Breast epithelium (tissue), 4 donors: ENCODE measurements at places on chromosomes 5 and 9. TPM values are rescaled to one million over a fixed set of nuclear protein-coding genes. Genes with fewer than 3 reads are reported as not detected.

DNA sequence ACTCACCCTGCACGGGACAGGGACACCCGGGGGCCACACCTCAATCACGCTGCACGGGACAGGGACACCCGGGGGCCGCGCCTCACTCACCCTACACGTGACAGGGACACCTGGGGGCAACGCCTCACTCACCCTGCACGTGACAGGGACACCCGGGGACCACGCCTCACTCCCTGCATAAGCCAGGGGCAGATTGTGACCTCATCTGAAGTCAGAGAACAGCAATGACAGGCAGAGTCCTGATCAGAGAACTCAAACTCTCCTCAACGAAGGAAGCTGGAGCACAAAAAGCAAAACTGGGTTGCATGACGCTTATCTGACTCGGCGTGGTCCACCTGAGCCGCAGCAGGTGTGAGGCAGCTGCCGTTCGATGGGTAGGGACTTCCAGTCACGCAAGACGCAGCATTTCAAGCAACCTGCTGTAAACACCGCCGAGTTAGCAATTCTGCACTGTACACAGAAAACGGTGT is 3.2 kb downstream of the TERT start:
- no peak overlapping the region for H3K27ac ChIP-seq
- DNase-seq = peak; percentile 17
- no peaks in the 10 kb centered on the region for H3K36me3 ChIP-seq
- H3K27me3 ChIP-seq = peaks cover 42% of the 10 kb centered on the region
- no peak overlapping the region for H3K4me3 ChIP-seq

DNA sequence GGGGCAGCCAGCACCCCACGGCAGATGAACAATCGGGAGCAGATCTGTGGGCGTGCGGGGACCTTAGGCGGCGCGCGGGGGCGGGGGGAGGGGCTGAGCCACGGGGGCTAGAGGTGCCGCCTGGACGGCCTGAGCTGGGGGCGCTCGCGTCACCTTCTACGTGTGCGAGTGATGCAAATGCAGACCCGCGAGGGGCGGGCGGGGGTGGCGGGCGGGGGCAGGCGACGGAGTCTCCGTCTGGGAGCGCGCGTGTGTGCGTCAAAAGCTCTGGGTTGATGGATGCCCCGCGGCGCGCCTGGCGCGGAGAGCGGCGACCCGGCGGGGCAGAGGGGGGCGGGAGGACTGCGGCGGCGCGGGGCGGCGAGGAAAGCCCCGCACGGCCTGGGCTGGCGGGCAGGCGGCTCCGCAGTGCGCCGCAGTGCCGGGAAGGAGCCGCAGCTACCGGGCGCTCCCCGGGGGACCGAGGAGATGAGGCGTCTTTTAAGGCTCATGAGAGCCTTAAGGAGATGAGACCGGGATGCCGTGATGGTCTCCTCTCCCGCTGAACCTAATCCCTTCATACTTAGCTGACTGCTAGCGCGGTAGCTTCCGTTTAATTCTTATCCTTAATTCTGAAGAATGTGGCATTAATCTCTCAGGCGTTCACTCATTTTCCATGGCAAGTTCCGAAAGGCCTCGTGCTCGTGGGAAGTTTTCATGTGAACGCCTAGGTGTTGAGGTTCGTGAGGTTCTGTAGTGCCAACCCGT is 1.5 kb downstream of the SV2C start:
- no peak overlapping the region for H3K27ac ChIP-seq
- peak overlapping the region; percentile 43 for H3K4me3 ChIP-seq

- no peaks in the 10 kb centered on the region for H3K36me3 ChIP-seq
- H3K27me3 ChIP-seq = no peaks in the 10 kb centered on the region
- no peaks in the 10 kb centered on the region for H3K4me1 ChIP-seq
Measured at GRCh38 chr5:153147891-153148623, 342.4 kb upstream of the GRIA1 start.

- H3K36me3 ChIP-seq = no peaks in the 10 kb centered on the region
- no peaks in the 10 kb centered on the region for H3K27me3 ChIP-seq
- H3K4me1 ChIP-seq = no peaks in the 10 kb centered on the region
- H3K4me3 ChIP-seq = no peak overlapping the region
- no peak overlapping the region for H3K27ac ChIP-seq
- no peak for DNase-seq
Measured at GRCh38 chr5:20331826-20332225, 343.8 kb upstream of the CDH18 start.

DNA sequence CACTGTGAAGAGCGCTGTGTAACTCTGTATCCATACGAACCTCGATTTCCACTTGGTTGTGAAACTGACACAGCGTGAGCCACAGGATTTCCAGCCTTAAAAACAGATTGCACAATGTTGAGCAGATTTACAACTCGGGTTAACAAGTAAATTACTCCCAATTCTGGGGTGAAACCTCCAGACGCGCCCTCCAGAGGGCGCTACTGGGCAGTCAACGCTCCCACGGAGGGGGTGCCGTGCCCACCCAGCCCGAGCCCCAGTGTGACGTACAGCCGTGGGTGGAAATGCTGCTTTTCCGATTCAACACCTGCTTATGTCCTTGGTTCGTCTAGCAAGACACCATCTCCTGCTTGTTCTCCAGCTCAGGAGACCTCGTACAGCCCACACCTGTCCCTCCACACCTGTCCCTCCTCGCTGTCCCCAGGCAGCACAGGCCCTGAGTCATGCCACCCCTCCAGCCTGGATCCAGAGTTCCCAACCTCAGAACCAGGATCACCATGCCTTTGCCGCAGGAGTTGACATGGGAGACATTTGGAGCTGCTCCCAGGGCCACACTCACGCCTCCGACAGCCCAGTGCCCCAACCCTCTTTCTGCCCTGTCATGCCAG is 34.4 kb upstream of the SLC6A3 start:
- DNase-seq = no peak
- H3K27ac ChIP-seq = no peak overlapping the region
- H3K4me3 ChIP-seq = no peak overlapping the region
- no peaks in the 10 kb centered on the region for H3K27me3 ChIP-seq

GRCh38 chr5:172849606-172850453 is 15.8 kb downstream of the ERGIC1 start:
- H3K4me1 ChIP-seq = peaks cover 2% of the 10 kb centered on the region
- H3K4me3 ChIP-seq = no peak overlapping the region
- H3K36me3 ChIP-seq = no peaks in the 10 kb centered on the region

DNA sequence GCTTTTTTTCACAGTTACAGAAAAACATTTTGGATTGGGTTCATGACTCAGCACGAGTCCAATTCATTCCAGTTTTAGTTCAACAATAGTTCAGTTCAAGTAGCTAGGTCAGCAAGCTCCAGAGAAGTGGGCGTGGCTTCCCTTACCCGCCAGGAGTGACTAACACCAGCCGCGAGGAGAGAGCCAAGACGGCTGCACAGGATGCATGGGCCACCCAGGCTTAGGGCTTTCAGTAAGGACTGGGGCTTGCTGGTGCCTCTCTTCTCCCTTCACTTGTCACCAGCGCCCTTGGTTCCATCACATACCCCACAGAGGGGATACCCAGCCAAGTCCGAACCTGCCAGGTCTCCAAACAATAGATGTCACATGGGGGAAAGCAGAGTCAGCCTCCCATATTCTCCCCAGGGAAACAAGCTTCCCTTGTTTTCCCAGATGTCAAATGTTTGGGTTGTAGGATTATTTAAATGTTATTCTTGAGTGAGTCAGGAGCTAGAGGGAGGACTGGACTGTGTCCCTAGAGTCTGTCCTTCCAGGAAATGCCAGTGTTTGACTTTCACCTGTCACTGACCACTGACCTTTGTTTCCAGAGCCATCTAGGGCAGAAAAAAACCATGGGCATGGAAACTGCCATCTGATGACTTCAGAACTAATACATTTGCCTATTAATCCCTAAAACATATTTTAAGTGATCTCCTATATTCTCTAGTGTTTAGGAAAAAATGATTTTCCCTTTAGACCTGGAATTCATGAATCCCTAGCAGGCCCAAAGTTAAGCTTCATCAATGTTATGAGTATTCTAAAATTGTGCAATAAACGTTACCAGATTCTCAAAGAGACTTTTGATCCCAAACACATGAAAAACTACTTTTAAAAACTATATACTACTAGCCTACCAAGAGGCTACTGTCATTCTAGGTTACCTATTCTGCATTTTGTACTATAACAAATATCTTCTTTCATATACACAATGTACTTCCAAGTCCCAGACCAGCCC is 51.9 kb downstream of the NIPAL4 start:
- peak overlapping the region; percentile 73 for H3K27ac ChIP-seq
- no peaks in the 10 kb centered on the region for H3K27me3 ChIP-seq
- no peaks in the 10 kb centered on the region for H3K4me1 ChIP-seq

GRCh38 chr5:55453211-55453610 is 81.6 kb downstream of the PLPP1 start:
- H3K4me3 ChIP-seq = no peak overlapping the region
- no peaks in the 10 kb centered on the region for H3K27me3 ChIP-seq

GRCh38 chr5:103408408-103408807 is 149.8 kb downstream of the MACIR start:
- no peak for DNase-seq
- H3K4me3 ChIP-seq = no peak overlapping the region
- H3K27ac ChIP-seq = no peak overlapping the region
- no peaks in the 10 kb centered on the region for H3K36me3 ChIP-seq

- no peaks in the 10 kb centered on the region for H3K36me3 ChIP-seq
- no peaks in the 10 kb centered on the region for H3K27me3 ChIP-seq
- no peak for DNase-seq
Measured at GRCh38 chr9:68546596-68547390, 6.1 kb upstream of the TMEM252 start.

GRCh38 chr9:130570208-130570607 is 9.2 kb upstream of the FUBP3 start:
- H3K4me3 ChIP-seq = no peak overlapping the region
- no peak overlapping the region for H3K27ac ChIP-seq
- no peaks in the 10 kb centered on the region for H3K27me3 ChIP-seq

GRCh38 chr9:129888293-129889121 is 53.2 kb downstream of the USP20 start:
- no peaks in the 10 kb centered on the region for H3K36me3 ChIP-seq
- H3K4me1 ChIP-seq = peaks cover 14% of the 10 kb centered on the region
- no peaks in the 10 kb centered on the region for H3K27me3 ChIP-seq
- H3K4me3 ChIP-seq = peak overlapping the region; percentile 10
- peak; percentile 37 for DNase-seq

- H3K27me3 ChIP-seq = no peaks in the 10 kb centered on the region
- H3K36me3 ChIP-seq = no peaks in the 10 kb centered on the region
- H3K4me1 ChIP-seq = no peaks in the 10 kb centered on the region
- no peak overlapping the region for H3K27ac ChIP-seq
- peak overlapping the region; percentile 100 for H3K4me3 ChIP-seq
- DNase-seq = no peak
Measured at GRCh38 chr9:113876993-113877368, 872 bp downstream of the ZNF618 start.

DNA sequence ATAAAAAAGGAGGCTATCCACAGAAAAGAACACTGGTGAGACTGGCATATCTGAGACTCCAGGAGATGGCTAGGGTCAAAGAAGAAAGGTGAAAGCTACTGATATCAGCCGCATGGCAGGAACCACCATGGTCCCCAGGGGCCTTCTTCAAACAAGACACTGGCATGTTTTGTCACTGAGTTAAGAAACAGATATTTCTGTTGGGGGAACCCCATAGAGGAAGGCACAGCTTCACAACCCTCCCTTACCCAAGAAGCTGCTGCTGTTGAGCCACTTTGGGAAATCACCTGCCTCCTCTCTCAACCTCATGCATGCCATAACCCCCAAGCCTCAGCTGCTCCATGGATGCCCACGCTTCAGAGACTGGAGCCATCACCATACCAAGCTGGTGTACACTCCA is 13.3 kb upstream of the BTNL3 start:
- no peak overlapping the region for H3K4me3 ChIP-seq
- no peaks in the 10 kb centered on the region for H3K4me1 ChIP-seq
- H3K36me3 ChIP-seq = no peaks in the 10 kb centered on the region
- H3K27me3 ChIP-seq = no peaks in the 10 kb centered on the region
- no peak for DNase-seq
- H3K27ac ChIP-seq = no peak overlapping the region

DNA sequence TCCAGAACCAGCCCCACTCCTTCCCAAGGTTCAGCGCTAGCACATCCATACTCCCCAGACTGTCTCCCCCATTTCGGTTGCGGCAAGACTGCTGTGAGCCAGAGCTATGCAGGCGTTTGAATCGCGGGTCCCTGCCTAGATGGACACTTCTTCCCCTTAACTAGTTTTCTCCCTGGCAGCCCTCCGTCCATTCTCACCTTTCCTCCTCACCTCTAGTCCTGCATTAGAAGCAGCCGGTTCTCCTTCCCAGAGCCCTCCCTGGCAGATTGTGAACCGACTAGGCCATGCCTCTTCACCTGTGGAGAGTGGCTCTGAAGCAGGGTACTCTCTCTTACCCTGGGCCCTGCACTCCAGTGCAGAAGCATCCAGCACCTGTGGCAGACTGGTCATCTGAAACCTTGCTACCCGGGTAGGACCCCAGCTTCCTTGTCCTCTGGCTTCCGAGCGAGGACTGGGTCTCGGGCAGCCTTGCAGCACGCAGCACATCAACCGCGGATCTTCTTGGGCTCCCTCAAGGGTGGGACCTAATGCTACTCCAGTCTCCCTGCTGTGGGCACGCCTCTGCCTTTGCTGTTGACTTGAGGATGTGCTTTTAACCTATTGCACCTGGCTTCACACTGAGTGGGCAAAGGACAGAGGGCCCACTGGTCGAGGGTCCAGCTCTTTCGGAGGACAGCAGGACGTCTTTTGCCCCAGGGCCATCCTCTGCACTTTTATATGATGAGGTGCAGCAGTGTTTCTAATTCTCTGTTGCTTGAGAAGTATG is 183.6 kb downstream of the AOPEP start:
- no peaks in the 10 kb centered on the region for H3K4me1 ChIP-seq
- H3K4me3 ChIP-seq = no peak overlapping the region
- no peaks in the 10 kb centered on the region for H3K27me3 ChIP-seq

- no peak overlapping the region for H3K27ac ChIP-seq
- H3K4me3 ChIP-seq = no peak overlapping the region
- no peaks in the 10 kb centered on the region for H3K27me3 ChIP-seq
- no peaks in the 10 kb centered on the region for H3K36me3 ChIP-seq
Measured at GRCh38 chr5:113053511-113053995, 77.0 kb downstream of the DCP2 start.

DNA sequence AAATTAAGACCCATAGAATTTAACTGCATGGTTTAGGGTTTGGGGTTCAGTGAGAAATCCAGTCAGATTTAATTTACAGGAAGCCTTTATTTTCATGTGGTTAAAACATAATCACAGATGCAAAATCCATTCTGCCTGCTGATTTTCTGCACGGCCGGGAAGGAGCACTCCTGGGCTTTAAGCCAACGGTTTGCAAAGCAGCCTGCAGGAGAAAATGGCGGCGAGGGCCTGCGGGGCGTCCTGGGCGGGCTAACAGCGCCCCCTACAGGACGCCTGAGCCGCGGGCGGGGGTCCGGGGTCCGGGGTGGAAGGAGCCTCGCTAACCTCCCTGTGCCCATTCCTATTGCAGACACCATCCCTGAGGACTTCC is 47.6 kb downstream of the THBS4 start:
- no peaks in the 10 kb centered on the region for H3K27me3 ChIP-seq
- H3K27ac ChIP-seq = peak overlapping the region; percentile 78

Gene SLC12A7
- 25.0 TPM for total RNA-seq

Gene C6
- total RNA-seq = 1.2 TPM

Gene ESM1
- 0.48 TPM for total RNA-seq

Gene PCDHGB5
- total RNA-seq = 20.6 TPM
